ENCODE measurements at places on chromosomes 12 and 14. TPM values are rescaled to one million over a fixed set of nuclear protein-coding genes. Genes with fewer than 3 reads are reported as not detected.

- DNase-seq: no peak
These were observed 925 bp downstream of the CLEC2A start for GRCh38 chr12:9931245-9931644.

- no peak for DNase-seq
These were observed 5.2 kb downstream of the KRT84 start for GRCh38 chr12:52380271-52380694.

GRCh38 chr12:109950625-109951024 is 45.5 kb downstream of the GIT2 start:
- DNase-seq: no peak

DNA sequence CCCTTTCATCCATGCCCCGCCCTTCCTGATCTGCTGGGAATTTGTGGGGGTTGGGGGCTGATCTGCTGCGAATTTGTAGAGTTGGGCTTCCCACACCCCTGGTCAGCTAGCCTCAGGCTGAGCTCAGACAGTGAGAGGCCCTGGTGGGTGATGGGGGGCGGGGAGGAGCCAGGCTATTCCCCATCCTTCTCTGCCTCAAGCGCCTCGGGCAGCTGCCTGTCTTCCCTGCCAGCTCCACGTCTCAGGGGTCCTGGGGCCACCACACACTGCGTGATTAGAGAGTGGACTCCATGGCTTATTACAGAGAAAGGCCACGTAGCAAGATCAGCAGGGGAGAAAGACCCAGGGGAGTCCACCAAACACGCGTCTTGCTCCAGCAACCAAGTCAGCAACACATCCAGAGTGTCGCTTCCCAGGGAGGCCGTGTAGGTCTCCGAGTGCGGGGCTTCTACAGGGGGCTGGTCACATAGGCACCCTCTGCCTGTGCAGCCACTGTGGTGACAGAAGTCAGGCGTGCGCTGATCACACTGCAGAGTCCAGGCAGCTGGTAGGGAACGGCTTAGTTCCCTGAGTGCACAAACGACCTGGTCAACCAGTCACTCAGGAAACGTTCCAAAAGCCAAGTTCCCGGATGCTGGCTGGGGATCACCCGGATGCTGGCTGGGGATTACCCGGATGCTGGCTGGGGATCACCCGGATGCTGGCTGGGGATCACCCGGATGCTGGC is 254.4 kb upstream of the SFSWAP start:
- DNase-seq: no peak

DNA sequence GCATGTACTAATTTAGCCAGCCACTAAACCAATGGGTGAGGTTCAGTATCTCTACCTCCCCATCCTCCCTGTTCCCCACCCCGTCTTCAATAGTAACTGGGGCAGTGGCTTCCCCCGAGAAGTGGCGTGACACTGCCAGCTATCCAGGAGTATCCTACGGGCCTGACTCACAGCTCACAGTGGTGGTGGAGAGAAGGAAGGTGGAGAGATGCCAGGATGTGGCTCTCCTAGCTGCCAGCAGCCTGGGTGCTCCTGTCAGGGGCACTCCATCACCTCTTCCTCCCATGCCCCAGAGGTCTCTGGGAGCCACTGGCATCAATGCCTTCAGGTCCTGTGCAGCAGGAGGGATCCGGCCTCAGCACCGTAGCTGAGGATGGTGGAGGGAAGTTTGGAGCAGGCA is 49.0 kb downstream of the TSPAN11 start:
- no peak for DNase-seq

- DNase-seq: no peak
These were observed 23.0 kb downstream of the LACRT start for GRCh38 chr12:54611715-54612149.

DNA sequence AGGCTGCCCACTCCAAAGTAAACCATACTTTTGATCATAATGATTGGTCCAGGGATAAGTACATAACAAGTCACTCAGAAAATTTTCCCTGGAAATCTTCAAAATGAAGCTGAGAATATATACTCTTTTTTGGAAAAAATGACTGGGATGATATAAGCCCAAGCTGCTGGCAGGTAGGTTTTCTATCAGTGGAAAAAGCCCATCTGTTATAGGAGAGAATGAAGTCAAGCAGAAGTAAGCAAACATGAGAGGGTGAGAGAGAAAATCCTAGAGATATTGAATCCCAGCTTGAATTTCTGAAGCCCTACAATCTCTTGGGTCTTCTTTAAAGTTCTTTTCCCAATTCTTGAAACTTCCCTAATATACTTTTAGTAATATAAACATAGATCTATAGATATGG is 37.3 kb upstream of the ZDHHC17 start:
- no peak for DNase-seq

GRCh38 chr12:106021516-106021915 is 117.2 kb downstream of the NUAK1 start:
- peak; percentile 62 for DNase-seq

- no peak for DNase-seq
These were observed 125.9 kb upstream of the ATF1 start for GRCh38 chr12:50637870-50638481.

DNA sequence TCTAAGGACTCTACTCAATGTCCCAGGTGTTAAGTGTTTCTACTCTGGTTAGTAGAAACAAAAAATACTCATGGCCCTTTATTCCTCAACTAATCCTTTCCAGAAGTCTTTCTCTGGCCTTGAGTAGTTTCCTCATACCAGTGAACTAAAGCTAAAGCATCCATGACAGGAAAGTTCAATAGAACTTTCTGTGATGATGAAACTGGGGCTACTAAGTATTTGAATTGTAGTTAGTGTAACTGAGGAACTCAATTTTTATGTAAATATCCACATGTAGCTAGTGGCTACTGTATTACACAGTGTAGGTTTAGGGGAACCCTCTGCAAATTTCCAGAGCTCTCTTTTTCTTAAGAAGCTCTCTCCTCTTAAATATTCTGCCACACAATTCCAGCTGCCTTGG is 63.7 kb downstream of the R3HDM2 start:
- DNase-seq: no peak

DNA sequence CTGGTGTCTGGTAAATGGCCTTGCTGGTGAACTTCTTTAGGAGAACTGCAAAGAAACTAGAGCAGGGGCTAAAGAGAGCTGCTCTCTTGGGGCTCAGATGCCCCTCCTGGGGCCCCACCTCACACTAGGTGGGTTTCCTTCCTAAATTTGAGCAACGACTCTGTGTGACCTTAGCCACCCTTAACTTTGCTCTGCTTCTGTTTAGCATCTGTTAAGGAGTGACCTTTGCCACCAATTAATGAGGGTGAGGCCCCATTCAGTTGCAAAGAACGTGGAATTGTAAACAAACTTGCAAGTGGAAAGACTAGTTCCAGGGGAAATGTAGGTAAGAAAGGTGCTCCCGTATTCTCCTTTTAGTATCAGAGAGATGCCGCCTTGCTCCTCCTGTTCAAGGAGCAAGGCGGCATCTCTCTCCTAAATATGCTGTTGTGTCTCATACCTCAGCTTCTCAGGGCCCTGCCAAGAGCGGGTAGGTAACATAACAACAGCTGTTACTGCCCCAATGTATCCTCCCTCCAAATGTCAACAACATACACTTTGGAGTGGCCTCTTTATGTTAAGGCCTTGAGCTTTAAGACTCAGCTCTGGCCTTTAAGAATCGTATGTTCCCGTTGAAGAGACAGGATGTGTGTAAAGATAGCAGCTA is 77.6 kb upstream of the FUT8 start:
- no peak for DNase-seq

DNA sequence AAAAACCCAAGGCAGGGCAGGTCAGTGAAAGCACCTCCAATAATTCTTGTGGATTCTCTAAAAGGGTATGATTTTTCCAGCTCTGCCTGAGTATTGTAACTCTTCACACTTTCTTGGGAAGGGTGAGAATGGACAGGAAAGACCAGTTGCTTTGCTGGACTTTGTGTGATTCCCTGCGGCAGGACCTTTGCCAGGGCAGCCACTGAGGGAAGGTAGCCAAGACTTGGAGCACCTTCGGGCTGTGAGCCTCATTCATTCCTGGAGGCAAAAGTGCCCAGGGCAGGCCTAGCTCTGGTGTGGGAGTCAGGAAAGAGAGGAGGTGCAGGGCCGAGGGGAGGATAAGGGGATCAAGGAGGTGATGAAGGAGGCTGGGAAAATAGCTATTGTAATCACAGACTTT is 80.2 kb downstream of the VCPKMT start:
- no peak for DNase-seq

DNA sequence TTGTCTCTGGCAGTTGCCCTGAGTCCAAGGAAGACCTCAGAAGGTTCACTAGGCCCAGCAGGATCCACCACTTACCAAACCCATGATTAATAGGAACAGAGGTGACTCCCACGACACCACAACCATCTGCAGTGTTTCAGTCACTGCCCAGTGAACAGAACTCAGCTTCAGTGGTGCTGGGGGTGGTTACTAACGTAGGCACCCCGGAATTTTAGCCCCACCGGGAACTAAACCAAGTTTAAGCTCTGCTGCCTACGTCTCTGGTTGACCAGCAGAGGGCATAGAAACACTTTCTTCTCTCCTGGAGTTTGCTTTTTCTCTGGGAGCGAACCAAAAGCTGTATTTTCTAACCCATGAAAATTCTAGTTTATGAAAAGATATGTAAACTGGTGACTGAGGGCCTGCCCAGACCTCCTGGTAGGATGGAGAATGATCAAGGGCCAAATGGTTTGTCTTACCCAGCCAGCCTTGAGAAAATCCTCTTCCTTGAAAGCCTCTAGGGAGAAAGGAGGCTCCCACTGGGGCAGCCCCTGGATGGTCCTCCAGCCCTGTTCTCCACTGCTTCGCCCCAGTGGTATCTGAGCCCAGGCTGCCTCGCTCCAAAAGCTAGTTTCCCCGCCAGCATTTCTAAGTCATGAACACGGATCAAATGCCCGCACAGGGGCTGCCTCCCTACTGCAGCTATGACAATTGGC is 379.8 kb downstream of the DPF3 start:
- no peak for DNase-seq

DNA sequence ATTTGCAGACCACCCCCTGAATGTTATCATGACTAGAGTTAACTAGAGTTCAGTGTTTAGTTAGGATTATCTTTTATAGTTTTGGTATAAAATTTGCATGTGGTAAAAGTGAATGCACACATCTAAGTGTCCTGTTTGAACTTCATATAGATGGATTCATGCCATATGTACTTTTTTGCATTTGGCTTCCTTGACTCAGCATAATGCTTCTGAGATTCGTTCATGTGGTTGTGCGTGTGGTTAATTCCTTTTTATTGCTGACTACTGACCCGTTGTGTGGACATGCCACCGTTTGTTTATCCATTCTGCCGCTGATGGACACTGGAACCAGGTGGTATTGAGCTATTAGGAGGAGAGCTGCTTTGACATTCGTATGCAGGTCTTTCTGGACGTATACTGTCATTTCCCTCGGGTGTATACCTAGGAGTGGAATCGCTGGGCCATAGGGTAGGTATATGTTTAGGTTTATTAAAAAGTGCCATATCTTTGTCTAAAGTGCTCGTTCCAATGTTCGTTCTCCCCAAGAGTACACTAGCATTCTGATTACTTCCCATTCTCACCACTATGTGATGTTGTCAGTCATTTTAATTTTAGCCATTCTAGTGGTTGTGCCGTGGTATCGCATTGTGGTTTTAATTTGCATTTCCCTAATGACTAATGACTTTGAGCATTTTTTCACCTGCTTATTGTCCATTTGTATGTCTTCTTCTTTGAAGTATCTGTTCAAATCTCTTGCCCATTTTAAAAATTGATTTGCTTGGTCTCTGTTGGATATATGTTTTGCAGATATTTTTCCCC is 37.7 kb downstream of the RIN3 start:
- DNase-seq: no peak

DNA sequence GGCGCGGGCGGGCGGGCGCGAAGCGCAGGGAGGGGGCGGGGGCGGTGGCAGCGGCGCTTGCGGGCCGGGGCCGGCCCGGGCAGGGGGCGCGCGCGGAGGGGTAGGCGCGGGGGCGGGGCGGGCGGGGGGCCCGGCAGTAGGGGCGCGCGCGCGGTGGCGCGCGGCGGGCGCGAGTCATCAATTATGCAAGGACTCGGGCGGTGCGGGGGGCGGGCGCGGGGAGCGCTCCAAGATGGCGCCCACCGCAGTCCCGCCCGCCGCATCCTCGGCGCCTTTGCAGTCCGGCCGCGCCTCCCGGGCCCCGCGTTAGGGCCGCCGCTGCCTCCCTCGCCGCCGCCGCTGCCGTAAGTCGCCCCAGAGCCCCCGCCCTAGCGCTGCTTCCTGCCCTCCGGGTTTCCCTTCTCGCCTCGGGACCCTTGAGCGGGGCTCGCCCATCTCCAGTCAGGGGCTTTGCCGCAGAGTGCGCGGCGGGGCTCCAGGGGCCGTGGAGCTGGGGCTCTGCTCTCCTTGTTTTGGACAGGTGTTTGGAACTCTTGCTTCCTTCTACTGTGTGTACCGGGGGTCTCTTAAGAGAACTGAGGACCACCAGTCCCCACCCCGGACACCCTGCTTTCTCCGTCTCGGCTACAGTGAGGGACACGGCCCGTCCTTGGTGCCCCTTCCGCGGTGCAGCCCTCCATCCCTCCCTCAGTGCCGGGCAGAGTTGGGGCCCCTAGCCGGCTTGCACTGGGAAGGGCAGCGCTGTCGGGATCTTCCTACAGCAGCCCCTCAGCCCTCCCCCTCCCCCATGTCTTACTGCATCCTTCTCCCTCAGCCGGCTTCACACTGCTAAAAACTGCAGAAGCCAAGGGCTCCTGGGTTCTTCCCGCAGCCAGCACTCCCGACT is at the start of gene SCN8A:
SCN8A (plus strand) TSS at position 218 of the 886 bp plus-strand sequence. CDS start 71,585 bp downstream, outside the sequence.
- no peak for DNase-seq

DNA sequence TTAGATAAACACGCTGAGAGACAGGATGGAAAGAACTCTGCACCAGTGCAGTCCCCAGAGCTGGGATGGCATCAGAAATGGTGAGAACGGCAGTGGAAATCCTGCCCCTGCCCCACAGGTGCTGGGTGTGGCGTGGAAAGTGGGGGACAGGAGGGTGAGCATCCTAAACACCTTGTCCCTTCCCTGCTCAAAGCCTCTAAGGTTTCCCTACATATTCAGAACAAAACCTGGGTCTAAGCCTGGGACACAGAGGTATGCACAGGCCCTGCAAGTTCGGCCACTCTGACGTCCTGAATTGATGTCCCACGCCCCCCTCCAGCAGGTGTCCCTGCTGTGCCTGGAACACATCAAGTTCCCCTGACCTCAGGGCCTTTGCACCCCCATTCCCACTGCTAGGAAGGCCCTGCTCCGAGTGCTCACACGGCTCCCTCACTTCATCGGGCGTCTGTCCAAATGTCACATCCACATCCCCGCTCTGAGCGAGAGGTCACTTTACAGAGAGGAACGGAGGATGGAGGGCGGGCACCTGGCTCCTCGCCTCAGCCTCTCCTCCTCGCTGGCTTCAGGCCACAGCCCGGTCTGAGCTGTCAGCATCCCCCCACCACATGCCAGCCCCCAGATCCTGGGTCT is 38.5 kb upstream of the SFSWAP start:
- no peak for DNase-seq

DNA sequence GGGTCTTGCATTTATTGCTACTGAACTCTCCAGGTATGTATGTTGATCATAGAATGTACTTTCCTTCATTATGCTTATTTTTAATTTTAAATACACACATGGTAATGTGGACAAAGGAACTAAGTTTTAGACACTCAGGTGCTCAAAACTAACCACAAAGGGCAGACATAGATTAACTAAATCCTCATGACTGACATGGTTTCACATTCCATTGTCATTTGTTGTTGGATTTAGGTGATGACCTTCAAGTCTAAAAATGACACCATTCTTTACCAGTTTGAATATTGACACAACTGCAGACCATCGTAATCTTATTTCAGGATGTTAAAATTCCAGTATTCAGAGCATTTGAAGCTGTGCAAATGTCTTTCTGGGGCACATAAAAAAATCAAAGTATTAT is 128.4 kb downstream of the BBS10 start:
- no peak for DNase-seq

Gene PUS7L
- total RNA-seq: 23.8 TPM

Gene PTCSC3
- total RNA-seq: not detected

Gene IGFBP6
- total RNA-seq: 10.6 TPM

Gene LRRC10
- total RNA-seq: not detected

Gene RERG
- total RNA-seq: not detected

Gene CLEC4D
- not detected for total RNA-seq

Data from pulmonary artery endothelial cell (primary cell).